Thoracic aorta (tissue), 2 donors: ENCODE measurements at places on chromosomes 1 and 21.
A peak's percentile ranks its signal among the peaks of the same experiment; 100 is the strongest.

GRCh38 chr21:41477641-41478318 lies 30.2 kb downstream of the TMPRSS2 start:
- H3K4me1 ChIP-seq, result no peaks in the 10 kb centered on the region
- no peak for DNase-seq
- no peaks in the 10 kb centered on the region for H3K36me3 ChIP-seq
- no peak overlapping the region for H3K4me3 ChIP-seq
- no peaks in the 10 kb centered on the region for H3K27me3 ChIP-seq

DNA sequence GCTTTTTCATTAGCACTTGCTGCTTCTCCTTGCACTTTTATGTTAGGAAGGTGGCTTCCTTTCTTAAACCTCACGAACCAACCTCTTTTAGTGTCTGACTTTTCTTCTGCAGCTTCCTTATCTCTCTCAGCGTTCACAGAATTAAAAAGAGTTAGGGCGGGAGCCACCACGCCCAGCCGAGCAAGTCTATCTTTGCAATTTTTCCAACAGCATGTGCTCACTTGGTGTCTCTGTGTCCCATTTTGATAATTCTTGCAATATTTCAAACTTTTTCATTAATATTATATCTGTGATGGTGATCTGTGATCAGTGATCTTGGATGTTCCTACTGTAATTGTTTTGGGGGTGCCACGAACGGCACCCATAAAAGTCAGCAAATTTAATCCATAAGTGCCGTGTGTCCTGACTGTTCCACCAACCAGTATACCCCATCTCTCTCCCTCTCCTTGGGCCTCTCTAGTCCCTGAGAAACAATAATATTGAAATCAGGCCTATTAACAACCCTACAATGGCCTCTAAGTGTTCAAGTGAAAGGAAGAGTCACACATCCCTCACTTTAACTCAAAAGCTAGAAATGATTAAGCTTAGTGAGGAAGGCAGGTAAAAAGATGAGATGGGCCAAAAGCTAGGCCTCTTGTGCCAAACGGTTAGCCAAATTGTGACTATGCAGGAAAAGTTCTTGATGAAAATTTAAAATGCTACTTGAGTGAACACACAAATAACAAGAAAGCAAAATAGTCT lies 15.9 kb upstream of the ITPKB start:
- H3K27me3 ChIP-seq, result no peaks in the 10 kb centered on the region
- no peak for DNase-seq
- no peaks in the 10 kb centered on the region for H3K36me3 ChIP-seq
- H3K4me3 ChIP-seq, result no peak overlapping the region
- no peaks in the 10 kb centered on the region for H3K4me1 ChIP-seq
- no peak overlapping the region for H3K27ac ChIP-seq

DNA sequence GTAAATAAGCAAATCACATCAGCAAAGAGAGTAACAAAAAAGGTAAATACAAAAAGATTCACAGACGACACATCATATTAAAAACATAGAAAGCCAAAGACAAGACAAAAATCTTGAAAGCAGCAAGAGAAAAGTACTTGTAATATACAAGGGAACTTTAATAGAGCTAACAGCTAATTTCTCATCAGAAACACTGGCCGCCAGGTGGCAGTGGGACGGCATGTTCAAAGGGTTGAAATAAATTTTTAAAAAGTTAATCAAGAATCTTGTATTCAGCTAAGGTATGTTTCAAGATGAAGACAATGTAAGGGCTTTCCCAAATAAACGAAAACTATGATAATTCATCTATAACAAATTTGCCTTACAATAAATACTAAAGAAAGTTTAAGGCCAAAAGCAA lies 358.1 kb downstream of the LRRIQ3 start:
- H3K4me1 ChIP-seq, result no peaks in the 10 kb centered on the region
- no peak for DNase-seq
- no peaks in the 10 kb centered on the region for H3K27me3 ChIP-seq
- no peak overlapping the region for H3K4me3 ChIP-seq
- no peaks in the 10 kb centered on the region for H3K36me3 ChIP-seq
- no peak overlapping the region for H3K27ac ChIP-seq

- peaks cover 17% of the 10 kb centered on the region for H3K4me1 ChIP-seq
- DNase-seq, result no peak
- no peaks in the 10 kb centered on the region for H3K27me3 ChIP-seq
- H3K36me3 ChIP-seq, result peaks cover 54% of the 10 kb centered on the region
- H3K4me3 ChIP-seq, result no peak overlapping the region
Observed at GRCh38 chr1:202230939-202231645, 37.5 kb downstream of the LGR6 start.

DNA sequence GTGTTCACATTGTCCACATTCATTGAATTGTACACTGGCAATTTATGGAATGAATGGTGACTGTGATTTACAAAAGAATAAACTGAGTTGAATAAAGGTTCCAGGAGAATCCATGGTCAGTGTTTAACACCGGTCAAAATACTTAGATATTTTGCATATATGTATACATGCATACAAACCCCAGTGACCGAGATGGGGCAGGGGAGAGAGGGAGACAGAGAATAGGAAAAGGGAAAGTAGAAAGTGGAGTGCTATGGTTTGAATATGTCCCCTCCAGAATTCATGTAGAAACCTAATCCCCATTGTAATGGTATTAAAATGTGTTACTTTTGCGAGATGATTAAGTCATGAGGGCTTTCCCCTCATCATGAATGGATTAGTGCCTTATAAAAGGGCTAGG lies 154.4 kb downstream of the TTLL7 start:
- no peak overlapping the region for H3K4me3 ChIP-seq
- H3K27ac ChIP-seq, result no peak overlapping the region
- no peaks in the 10 kb centered on the region for H3K4me1 ChIP-seq
- no peaks in the 10 kb centered on the region for H3K27me3 ChIP-seq
- no peaks in the 10 kb centered on the region for H3K36me3 ChIP-seq

GRCh38 chr1:205396967-205397616 lies 24.8 kb downstream of the LEMD1 start:
- no peaks in the 10 kb centered on the region for H3K4me1 ChIP-seq
- no peak overlapping the region for H3K27ac ChIP-seq
- H3K36me3 ChIP-seq, result no peaks in the 10 kb centered on the region
- H3K4me3 ChIP-seq, result no peak overlapping the region

GRCh38 chr1:212225416-212225815 lies 59.8 kb upstream of the PPP2R5A start:
- H3K36me3 ChIP-seq, result no peaks in the 10 kb centered on the region
- no peak overlapping the region for H3K4me3 ChIP-seq
- DNase-seq, result no peak

DNA sequence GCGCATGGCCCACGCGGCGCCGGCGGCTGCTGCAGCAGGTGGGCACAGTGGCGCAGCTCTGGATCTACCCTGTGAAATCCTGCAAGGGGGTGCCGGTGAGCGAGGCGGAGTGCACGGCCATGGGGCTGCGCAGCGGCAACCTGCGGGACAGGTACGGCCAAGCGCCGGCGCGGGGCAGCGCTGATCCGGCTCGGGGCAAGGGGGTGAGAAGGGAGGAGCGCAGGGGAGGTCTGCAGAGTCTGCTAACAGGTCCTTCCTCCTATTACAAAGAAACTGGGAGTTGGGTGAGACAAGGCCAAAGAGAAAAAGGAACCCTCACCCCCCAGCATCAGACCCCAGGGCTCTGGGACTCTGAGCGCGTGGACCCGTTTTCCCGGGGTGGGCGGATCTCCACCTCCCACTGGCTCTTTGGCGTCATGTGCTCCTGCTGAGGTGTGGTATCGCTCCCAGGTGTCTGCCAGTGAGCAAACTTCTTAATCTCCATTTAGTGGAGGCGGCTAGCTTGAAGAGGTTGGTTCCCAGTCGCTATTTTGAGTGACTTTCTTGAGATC lies 431 bp downstream of the MTARC1 start:
- H3K4me3 ChIP-seq, result peak overlapping the region; percentile 84
- H3K27ac ChIP-seq, result peak overlapping the region; percentile 66
- H3K4me1 ChIP-seq, result peaks cover 45% of the 10 kb centered on the region
- no peaks in the 10 kb centered on the region for H3K36me3 ChIP-seq
- DNase-seq, result no peak

GRCh38 chr1:185400052-185400451 lies 83.0 kb upstream of the IVNS1ABP start:
- peaks cover 9% of the 10 kb centered on the region for H3K4me1 ChIP-seq
- no peak overlapping the region for H3K27ac ChIP-seq
- H3K4me3 ChIP-seq, result no peak overlapping the region
- H3K36me3 ChIP-seq, result no peaks in the 10 kb centered on the region
